ENCODE measurements at places on chromosomes 5 and 9. TPM values are rescaled to one million over a fixed set of nuclear protein-coding genes. Genes with fewer than 3 reads are reported as not detected.

The ATP10B gene
- total RNA-seq: 0.42 TPM

The CNTFR gene
- 14.4 TPM for total RNA-seq

The CCDC192 gene
- total RNA-seq: not detected

DNA sequence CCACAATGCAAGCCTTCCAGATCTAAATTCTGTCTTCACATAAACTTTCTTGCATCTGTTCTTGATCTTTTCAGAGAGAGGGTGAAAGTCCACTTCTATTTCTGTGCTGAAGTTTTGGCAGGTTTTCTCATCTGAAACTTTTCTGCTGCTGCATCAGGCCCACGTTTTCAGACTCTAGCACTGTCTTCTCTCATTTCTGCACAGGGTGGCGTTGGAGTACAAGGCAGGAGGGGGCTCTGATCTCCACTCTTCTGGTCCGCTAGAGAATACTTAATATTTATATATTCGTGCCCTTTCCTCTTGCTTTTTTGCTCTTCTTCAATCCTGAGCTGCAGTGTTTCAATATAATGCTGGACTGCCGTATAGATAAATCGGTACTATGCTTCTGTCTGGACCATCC is 204.0 kb upstream of the PRDM9 start:
- no peak for DNase-seq
- no peak overlapping the region for H3K27ac ChIP-seq

GRCh38 chr5:116880150-116880549 is 305.5 kb upstream of the SEMA6A start:
- H3K27ac ChIP-seq: peak overlapping the region; percentile 0
- peak; percentile 69 for DNase-seq
- H3K27me3 ChIP-seq: no peaks in the 10 kb centered on the region
- H3K36me3 ChIP-seq: no peaks in the 10 kb centered on the region
- no peak overlapping the region for H3K4me3 ChIP-seq
- H3K4me1 ChIP-seq: peaks cover 20% of the 10 kb centered on the region

- no peak overlapping the region for H3K4me3 ChIP-seq
- H3K4me1 ChIP-seq: no peaks in the 10 kb centered on the region
- no peak for DNase-seq
- H3K27ac ChIP-seq: no peak overlapping the region
- H3K36me3 ChIP-seq: no peaks in the 10 kb centered on the region
- H3K27me3 ChIP-seq: no peaks in the 10 kb centered on the region
Measured at GRCh38 chr5:96447949-96448348, 14.9 kb upstream of the PCSK1 start.

The ST8SIA4 gene
- total RNA-seq: 7.0 TPM

DNA sequence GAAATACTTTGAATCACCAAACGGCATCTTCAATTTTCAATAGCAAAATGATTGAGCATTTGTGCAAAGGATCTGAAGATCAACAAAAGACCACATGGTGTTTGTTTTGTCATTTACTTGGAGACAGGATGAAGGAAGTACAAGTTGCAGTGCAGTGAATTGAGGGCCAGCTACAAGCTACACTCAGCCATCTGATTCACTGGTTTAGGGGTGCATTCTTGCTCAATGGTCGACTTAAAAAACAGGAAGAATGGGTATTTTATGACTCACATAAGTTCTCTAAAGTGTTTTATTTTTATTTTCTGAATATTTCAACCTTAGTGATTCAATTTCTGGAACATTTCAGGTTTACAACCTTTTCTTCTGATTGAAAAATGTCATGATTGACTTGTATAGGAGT is 412.1 kb upstream of the ADAMTSL1 start:
- H3K4me3 ChIP-seq: no peak overlapping the region
- DNase-seq: no peak
- H3K27me3 ChIP-seq: no peaks in the 10 kb centered on the region
- H3K36me3 ChIP-seq: no peaks in the 10 kb centered on the region
- H3K27ac ChIP-seq: no peak overlapping the region

DNA sequence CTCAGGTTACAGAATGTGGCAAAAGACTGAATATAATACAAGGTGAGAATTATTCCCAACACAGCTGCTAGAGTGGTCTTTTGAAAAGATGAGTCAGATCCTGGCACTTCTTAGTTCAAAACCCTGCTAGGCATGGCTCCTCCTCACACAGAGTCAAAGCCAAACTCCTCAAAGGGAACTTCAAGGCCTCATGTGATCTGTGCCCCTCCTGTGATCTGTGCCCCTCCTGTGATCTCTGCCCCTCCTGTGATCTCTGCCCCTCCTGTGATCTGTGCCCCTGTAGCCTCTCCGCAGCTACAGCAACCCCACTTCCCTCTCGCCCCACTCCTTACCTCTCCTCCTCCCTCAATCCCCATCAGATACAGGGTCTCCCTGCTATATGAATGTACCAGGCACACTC is 525.5 kb upstream of the CCNG1 start:
- no peak overlapping the region for H3K27ac ChIP-seq
- no peaks in the 10 kb centered on the region for H3K36me3 ChIP-seq
- H3K4me3 ChIP-seq: no peak overlapping the region
- no peak for DNase-seq

The CTXN3 gene
- total RNA-seq: not detected

DNA sequence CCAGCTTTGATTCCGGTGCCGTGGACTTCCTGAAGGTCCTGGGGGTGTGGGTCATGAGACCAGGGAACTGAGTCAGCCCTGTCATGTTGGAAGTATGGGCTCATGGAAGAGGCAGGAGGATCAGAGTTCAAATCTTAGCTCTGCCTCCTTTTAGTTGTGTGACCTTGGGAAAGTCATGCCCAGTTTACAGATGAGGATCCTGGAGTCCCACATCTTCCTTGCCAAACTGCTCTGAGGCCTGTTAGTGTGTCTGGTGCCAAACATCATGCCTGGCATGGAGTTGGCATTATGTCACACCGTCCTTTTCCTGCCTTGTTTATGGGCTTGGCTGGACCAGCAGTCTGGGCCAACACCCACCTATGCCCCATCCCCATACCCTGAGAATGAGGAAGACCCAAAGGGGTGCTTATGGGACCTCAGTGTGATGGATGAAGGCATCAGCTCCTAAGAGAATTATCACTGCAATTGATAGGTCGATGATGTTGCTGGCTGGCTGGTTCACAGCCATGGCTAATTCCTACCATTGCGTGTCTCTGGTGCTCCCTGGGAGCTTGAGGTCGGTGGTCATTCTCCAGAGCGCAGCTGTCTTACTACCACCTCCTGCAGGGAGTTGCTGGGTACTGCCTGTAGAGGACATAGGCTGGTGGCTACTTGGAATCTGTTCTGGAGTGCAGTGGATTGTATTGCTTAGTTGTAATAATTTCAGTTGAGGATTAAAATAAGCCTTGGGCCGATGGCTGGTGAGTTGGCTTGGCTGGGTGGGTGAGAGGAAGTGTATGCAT is 140.5 kb upstream of the PITX1 start:
- DNase-seq: no peak
- no peaks in the 10 kb centered on the region for H3K27me3 ChIP-seq
- H3K4me1 ChIP-seq: no peaks in the 10 kb centered on the region

DNA sequence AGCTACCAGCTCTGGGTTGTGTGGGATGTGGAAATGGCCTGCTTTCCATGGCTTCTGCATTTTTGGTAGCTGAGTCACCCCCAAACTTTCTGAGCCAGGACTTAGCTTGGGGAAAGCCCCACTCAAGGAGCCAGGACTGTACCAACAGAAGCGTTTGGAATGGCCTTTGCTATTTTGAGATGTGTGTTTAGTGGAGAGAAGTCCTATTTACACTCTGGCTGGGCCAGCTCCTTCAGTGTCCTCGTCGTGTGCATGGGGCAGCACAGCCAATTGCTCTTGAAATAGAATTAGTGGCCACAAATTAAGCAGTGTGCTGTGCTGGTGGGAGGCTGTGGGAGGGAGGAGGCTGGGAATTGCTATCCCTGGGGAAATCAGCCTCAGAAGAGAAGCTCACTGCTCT is 51.6 kb downstream of the ENTREP1 start:
- peak overlapping the region; percentile 79 for H3K27ac ChIP-seq
- peak; percentile 89 for DNase-seq
- peaks cover 54% of the 10 kb centered on the region for H3K4me1 ChIP-seq
- no peak overlapping the region for H3K4me3 ChIP-seq
- H3K27me3 ChIP-seq: no peaks in the 10 kb centered on the region

DNA sequence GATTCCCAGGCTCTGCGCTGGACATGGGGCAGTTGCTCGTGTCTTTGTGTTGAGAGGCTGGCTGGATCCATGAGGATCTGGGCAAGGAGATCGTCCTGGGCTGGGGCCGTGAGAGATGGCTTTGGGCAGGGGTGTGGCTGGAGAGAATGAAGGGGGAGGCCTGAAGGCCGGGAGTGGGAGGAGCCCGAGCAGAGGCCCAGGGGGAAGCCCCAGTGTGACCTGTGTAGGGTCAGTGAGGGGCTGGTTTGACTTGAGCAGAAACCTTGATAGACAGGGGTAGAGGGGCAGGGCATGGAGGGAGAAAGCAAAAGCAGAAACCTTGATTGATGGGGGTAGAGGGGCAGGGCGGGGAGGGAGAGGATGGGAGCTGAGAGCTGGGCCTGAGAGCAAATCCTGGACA is 54.4 kb upstream of the ASS1 start:
- no peak for DNase-seq
- H3K27ac ChIP-seq: no peak overlapping the region
- H3K36me3 ChIP-seq: no peaks in the 10 kb centered on the region
- no peak overlapping the region for H3K4me3 ChIP-seq

GRCh38 chr5:2780421-2781171 is 29.1 kb upstream of the IRX2 start:
- no peak for DNase-seq
- H3K27ac ChIP-seq: no peak overlapping the region
- H3K27me3 ChIP-seq: no peaks in the 10 kb centered on the region
- no peak overlapping the region for H3K4me3 ChIP-seq
- H3K36me3 ChIP-seq: no peaks in the 10 kb centered on the region

- H3K27ac ChIP-seq: peak overlapping the region; percentile 98
- H3K4me1 ChIP-seq: peaks cover 86% of the 10 kb centered on the region
- H3K4me3 ChIP-seq: no peak overlapping the region
Measured at GRCh38 chr5:150499437-150499956, 8.4 kb upstream of the NDST1 start.

The CEP120 gene
- total RNA-seq: 21.7 TPM

The SLC1A1 gene
- 48.4 TPM for total RNA-seq

The PCDHB2 gene
- total RNA-seq: 4.2 TPM

- no peaks in the 10 kb centered on the region for H3K36me3 ChIP-seq
- H3K4me1 ChIP-seq: peaks cover 18% of the 10 kb centered on the region
Measured at GRCh38 chr9:124507880-124508423, 753 bp upstream of the NR5A1 start.

- DNase-seq: no peak
- H3K27ac ChIP-seq: no peak overlapping the region
- H3K4me1 ChIP-seq: no peaks in the 10 kb centered on the region
- H3K27me3 ChIP-seq: no peaks in the 10 kb centered on the region
- H3K36me3 ChIP-seq: no peaks in the 10 kb centered on the region
- no peak overlapping the region for H3K4me3 ChIP-seq
Measured at GRCh38 chr9:117044241-117044640, 357.1 kb downstream of the TRIM32 start.

GRCh38 chr9:133460405-133461175 is 812 bp downstream of the CACFD1 start:
- H3K27ac ChIP-seq: peak overlapping the region; percentile 91
- DNase-seq: peak; percentile 86
- peak overlapping the region; percentile 60 for H3K4me3 ChIP-seq
- peaks cover 6% of the 10 kb centered on the region for H3K4me1 ChIP-seq
- H3K27me3 ChIP-seq: no peaks in the 10 kb centered on the region
- no peaks in the 10 kb centered on the region for H3K36me3 ChIP-seq

The NFIB gene
- 144 TPM for total RNA-seq

- no peak for DNase-seq
- no peaks in the 10 kb centered on the region for H3K27me3 ChIP-seq
- no peak overlapping the region for H3K27ac ChIP-seq
- H3K4me1 ChIP-seq: no peaks in the 10 kb centered on the region
Measured at GRCh38 chr9:79883073-79883645, 311.4 kb downstream of the TLE4 start.

The BNC2 gene
- total RNA-seq: 10.2 TPM

- H3K36me3 ChIP-seq: no peaks in the 10 kb centered on the region
- no peaks in the 10 kb centered on the region for H3K27me3 ChIP-seq
- no peak overlapping the region for H3K27ac ChIP-seq
- no peaks in the 10 kb centered on the region for H3K4me1 ChIP-seq
- no peak for DNase-seq
Measured at GRCh38 chr9:98207606-98208005, 15.2 kb upstream of the CORO2A start.

DNA sequence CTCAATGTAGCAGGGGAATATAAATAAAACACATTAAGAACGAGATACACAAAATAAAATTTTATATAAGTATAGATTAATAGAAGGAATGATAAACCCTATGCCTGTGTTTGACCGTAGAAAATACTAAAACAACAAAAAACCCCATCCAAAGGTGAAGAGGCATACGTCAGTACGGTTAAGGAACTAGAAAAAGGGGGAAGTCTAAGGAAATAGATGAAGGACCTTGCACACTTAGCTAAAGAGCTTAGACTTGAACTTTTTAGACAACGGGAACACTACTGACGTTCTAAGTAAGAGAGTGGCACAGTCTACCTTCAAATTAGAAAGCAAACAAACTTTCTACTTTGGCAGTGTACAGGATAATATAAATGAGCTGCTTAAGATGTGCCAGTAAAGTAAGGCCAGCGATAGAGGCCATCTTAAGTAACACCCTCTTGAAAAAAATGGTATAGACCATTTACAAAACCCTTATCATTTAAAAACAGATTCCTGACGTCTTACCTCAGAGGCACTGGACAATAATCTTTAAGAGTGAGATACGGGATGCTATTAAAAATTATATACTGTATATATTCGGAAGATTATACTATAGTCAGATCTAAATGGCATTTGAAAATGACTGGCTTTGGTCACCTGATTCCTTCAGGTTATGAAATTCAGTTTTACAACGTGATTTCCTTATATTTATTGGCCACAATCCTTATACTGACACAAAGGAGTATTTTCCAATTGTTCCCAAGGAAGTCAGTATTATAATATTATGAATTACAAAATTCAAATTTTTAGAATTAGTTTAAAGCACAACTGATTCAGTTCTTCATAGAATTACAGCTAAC is 8.5 kb downstream of the PANK3 start:
- H3K4me1 ChIP-seq: peaks cover 15% of the 10 kb centered on the region
- no peak for DNase-seq
- no peak overlapping the region for H3K27ac ChIP-seq
- no peak overlapping the region for H3K4me3 ChIP-seq

GRCh38 chr5:143177263-143177983 is 226.1 kb downstream of the NR3C1 start:
- H3K4me1 ChIP-seq: peaks cover 4% of the 10 kb centered on the region
- no peaks in the 10 kb centered on the region for H3K36me3 ChIP-seq
- no peaks in the 10 kb centered on the region for H3K27me3 ChIP-seq
- H3K27ac ChIP-seq: no peak overlapping the region

- H3K36me3 ChIP-seq: peaks cover 20% of the 10 kb centered on the region
- H3K4me1 ChIP-seq: peaks cover 25% of the 10 kb centered on the region
- H3K27me3 ChIP-seq: no peaks in the 10 kb centered on the region
- H3K4me3 ChIP-seq: no peak overlapping the region
- H3K27ac ChIP-seq: no peak overlapping the region
Measured at GRCh38 chr5:74765929-74766328, 988 bp downstream of the GFM2 start.

- H3K4me3 ChIP-seq: no peak overlapping the region
- H3K27me3 ChIP-seq: no peaks in the 10 kb centered on the region
- H3K27ac ChIP-seq: no peak overlapping the region
- no peak for DNase-seq
Measured at GRCh38 chr5:56301069-56301468, 67.9 kb upstream of the ANKRD55 start.

All from thyroid gland (tissue), 4 donors.